ENCODE measurements at places on chromosomes 12 and 14. TPM values are rescaled to one million over a fixed set of nuclear protein-coding genes. Genes with fewer than 3 reads are reported as not detected.

Gene CNTN1
- not detected for total RNA-seq

DNA sequence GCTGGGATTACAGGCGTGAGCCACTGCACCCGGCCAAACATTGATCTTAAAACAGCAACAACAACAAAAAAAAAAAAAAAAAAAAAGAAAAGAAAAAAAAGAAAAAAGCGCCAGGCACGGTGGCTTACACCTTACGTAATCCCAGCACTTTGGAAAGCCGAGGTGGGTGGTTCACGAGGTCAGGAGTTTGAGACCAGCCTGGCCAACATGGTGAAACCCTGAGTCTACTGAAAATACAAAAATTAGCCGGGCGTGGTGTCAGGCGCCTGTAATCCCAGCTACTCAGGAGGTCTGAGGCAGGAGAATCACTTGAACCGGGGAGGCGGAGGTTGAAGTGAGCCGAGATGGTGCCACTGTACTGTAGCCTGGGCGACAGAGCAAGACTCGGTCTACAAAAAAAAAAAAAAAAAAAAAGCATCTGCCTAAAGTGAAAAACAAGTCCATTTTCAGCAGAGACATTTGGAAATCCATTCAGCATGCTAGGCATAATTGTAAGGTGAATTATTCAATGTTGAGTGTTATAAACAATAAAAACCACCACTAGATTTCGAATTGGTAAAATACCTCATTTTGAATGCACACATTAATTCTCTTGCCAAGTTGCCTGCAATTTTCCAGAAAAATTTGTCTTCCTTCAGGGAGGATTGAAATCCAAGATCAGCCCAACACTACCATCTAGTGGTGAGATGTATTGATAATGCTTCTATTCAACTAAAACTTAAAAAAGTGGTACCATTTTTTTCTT, 8.0 kb upstream of the CERS5 start:
- peak; percentile 80 for DNase-seq

DNA sequence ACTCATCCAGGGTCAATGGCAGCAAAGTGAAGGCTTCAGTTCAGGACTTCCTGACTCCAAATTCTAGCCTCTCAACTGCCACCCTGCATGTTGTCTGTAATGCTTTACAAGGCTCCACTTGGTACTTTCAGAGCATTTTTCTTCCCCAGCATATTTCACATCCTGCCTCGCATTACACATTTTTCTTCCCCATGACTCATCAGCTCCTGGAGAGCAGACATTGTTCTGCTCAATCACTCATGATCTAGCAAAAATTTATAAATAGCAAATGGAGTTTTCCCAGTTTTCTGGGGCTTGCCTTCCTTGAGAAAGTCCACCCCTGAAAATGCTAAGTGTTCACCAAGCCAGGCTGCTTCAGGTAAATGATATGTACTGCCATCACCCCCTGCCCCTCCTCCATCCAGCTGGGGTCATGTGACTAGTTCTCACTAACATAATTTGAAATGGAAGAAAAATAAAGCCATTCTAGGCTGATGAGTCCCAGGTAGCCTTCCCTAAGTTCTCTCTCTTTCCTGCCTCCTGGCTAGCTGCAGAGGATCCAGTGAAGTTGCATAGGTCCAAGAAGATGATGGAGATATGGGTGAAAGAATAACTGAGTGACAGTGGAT, 69.4 kb downstream of the ARMH4 start:
- DNase-seq: peak; percentile 88

Gene NRIP2
- not detected for total RNA-seq

Gene TSPAN19
- total RNA-seq: under 0.01 TPM

DNA sequence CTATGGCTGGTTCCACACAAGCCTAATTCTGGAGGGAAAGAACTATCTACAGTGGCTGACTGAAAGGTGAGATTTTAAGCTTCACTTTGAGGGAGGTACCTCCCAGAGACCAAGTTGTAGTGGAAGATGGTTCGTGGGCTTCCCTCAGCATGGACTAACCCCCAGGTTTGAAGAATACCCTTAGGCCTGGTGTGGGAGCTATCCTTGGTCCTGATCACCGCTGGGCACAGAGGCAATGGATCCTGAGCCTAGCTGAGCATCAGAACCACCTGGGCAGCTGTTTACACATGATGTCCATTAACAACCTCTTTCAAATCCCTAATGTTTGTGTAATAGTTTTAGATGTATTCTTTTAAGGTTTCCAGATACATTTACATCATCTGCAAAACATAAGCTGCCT, 10.3 kb downstream of the DAO start:
- peak; percentile 31 for DNase-seq

DNA sequence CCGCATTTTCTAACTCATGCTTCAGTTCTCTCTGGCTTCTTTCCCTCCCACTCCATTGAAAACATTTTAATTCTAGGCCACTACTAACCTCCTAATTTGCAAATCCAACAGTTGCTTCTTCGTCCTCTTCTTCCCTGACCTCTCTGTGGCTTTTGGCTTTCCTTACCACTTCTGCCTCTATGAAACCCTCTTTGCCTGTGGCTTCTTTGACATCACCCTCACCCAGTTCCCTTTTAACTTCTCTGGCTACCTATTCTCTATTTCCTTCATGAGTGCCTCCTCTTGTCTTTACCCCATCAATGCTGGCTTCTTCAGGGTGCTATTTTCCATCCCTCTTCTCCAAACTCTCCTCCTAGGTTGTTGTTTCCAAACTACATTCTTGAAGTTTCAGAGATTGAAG, 4.4 kb upstream of the HCFC2 start:
- DNase-seq: no peak

GRCh38 chr12:56257071-56257470, 1.1 kb downstream of the ANKRD52 start:
- no peak for DNase-seq

Gene KCNMB4
- 0.22 TPM for total RNA-seq

DNA sequence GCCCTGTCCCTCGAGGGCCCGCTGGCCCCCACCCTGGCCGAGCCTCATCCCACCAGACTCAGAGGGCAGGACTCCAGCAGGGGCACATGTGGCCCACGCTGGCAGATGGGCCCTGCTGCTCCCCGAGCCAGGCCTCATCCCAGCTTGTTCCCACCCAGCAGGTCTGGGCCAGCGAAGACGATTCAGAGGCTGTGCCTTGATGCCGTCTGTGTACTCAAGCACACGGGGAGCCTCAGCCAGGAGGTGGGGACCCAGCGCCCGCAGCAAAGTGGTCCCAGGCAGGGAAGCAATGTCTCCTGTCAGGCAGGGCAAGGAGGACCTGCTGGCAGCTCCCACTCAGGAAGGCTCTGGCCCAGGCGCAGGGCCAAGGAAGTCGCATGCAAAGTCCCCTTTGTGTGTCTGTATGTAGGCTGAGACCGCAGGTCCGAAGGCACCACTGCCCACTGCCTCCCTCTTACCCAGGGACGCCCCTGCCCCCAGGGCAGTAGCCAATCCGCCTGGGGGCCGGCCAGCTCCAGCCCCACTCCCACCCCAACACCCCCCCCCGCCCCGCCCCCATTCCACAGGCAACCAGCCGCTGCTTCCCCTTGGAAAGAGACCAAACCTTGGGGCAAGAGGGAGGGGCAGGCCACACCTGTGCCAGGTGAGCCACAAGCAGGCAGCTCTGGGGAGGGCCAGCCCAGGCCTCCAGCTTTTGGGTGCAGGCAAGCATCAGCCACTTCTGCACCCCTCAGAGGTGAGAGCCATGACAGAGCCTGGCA, 9.4 kb downstream of the DEGS2 start:
- no peak for DNase-seq

GRCh38 chr12:105506678-105507310, 176.3 kb downstream of the C12orf75 start:
- no peak for DNase-seq

GRCh38 chr12:62806893-62807292, 128.1 kb downstream of the PPM1H start:
- DNase-seq: no peak

DNA sequence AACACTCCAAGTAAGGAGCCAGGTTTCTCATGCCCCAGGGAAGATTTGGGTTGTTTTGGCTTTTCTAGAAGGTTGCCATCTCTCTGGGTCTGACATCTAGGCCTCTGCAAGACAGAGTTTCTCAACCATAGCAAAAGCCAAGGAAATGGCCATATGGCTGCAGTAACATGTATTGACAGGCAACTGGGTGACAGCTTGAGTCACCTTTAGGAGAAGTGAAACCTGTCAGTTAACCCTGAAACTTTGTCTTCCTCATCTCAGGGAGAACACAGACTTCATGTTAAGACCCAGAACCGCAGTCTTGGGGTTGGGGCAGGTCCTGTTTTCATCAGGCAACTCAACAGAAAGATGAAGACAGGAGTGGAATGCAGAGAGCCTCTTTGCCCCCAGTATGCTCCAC, 46.0 kb upstream of the PLBD1 start:
- DNase-seq: no peak

DNA sequence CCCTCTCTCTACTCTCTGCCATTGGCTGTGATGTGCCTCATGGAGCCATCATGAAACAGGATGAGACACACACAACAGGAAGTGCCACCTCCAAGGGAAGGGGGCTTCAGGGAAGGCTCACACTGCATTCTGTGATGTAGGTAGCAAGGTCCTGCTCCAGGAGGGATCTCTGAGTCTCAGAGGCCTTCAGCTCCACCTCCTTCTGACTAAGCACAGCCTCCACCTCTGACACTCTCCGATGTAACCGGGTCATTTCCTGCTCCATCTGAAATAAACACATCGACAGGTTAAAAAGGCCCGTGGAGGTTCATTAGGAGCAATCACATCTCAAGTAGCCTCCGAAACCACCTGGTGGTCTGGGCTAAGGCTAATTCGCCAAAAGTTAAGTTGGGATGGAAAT, 93.3 kb downstream of the CIT start:
- DNase-seq: no peak

- peak; percentile 78 for DNase-seq
Observed at GRCh38 chr14:77641534-77642341, 25.3 kb upstream of the SPTLC2 start.

Gene PPP1R1A
- total RNA-seq: not detected

Gene KLRK1
- not detected for total RNA-seq

GRCh38 chr12:95192271-95192670, 25.0 kb downstream of the FGD6 start:
- no peak for DNase-seq

DNA sequence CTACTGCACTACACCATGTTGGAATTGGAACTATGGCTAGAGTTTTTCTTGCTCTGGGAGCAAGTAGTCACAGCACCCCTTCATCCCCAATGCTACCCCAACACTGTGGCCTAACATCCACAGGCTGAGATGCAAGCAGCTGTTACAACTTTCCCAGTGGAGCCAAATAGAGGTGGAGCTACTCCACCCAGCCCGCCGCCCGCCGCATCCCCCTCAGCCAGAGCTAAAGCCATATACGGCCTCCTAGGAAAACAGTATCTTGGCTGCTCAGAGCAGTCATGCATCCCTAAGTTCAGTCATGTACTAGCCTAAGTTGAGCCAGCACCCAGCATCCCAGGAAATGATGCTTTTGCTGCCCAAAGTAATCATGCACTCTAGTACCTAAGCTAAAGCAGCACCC, 17.2 kb upstream of the GARIN2 start:
- DNase-seq: no peak

DNA sequence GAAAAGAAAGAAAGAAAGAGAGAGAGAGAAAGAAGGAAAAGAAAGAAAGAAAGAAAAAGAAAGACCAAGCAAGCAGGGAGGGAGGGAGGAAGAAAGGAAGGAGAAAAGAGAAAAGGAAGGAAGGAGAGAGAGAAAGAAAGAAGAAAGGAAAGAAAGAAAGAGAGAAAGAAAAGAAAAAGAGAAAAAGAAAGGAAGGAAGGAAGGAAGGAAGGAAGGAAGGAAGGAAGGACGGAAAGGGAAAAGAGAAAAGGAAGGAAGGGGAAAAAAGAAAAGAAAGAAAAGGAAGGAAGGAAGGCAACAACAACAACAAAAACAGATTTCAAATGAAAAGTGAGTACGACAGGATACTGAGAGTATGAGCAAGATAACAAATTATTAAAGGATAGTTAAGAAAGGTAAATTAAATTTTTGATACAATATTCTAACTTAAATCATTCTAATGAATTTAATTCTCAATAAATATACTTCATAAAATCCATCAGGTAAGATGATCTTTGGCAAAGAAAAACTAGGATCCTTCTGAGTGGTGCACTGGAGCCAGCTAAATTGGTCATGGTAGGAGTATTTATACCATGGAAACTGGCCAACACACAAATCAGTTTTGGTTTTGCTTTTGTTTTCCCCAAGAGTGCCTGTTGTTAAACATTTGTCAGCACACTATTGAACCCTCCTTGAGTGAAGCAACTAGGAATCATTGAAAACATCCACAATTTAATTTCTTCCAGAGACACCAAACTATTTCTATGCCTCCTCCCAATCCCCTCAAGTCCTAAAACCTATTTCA, 56.1 kb upstream of the DYRK2 start:
- DNase-seq: peak; percentile 45

GRCh38 chr14:88272390-88273269, 50.4 kb downstream of the KCNK10 start:
- no peak for DNase-seq

GRCh38 chr14:57171903-57172302, 96.8 kb downstream of the EXOC5 start:
- no peak for DNase-seq

Gene ERP27
- total RNA-seq: not detected

- peak; percentile 12 for DNase-seq
Observed at GRCh38 chr14:76375947-76376404, at the start of gene ESRRB. Gene ESRRB (plus strand): TSS chr14:76376137. CDS start chr14:76376402, 265 bp downstream.

Gene TBX3
- 0.99 TPM for total RNA-seq

Gene NFATC4
- 0.87 TPM for total RNA-seq

- DNase-seq: peak; percentile 67
Observed at GRCh38 chr14:79044894-79045624, 874.9 kb downstream of the NRXN3 start.

- DNase-seq: peak; percentile 89
Observed at GRCh38 chr14:55780156-55780946, 200.3 kb downstream of the KTN1 start.

GRCh38 chr12:7162691-7163114, 26.8 kb upstream of the PEX5 start:
- DNase-seq: peak; percentile 28

Gene PAX9
- not detected for total RNA-seq

GRCh38 chr12:111753144-111753881, 13.4 kb upstream of the ALDH2 start:
- peak; percentile 81 for DNase-seq

Gene RNASE9
- not detected for total RNA-seq

GRCh38 chr12:56086096-56086495, 6.1 kb downstream of the ERBB3 start:
- DNase-seq: no peak

DNA sequence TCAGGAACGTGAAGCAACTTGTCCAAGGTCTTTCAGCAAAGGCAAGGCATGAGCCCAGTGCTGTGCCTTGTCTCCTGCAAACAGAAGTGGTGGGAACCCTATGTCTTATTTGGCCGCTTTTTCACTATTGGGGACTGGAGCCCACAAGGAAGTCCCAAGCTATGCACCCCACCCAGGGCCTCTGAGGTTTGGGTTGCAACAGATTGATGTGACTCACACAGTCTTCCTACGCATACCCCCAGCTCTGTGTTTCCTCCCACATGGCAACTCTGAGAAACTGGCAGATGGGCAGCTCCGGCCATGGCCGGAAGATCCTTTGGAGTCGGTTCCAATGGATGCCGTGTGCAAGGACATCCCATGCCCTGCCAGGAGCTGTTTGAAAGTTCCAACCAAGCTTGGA, 28.3 kb upstream of the CMKLR1 start:
- no peak for DNase-seq

Gene CDH24
- 0.60 TPM for total RNA-seq
